ENCODE measurements at places on chromosomes 6 and 20.

DNA sequence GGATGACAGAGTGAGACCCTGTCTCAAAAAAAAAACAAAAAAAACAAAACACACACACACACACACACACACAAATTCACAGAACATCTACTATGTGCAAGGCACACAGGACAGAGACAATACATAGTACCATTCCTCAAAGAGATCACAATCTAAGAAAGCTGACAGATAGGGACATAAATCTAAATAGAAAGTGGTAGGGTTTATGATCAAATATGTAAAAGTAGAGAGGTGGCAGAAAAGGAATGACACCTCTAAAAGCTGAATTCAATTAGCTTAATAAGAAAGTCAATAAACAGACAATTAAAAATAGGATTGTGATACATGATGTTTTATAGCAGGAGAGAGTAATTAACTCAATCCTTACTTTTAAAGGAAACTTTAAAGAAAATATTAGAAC lies 41.5 kb downstream of the USP45 start:
- no peak for DNase-seq

DNA sequence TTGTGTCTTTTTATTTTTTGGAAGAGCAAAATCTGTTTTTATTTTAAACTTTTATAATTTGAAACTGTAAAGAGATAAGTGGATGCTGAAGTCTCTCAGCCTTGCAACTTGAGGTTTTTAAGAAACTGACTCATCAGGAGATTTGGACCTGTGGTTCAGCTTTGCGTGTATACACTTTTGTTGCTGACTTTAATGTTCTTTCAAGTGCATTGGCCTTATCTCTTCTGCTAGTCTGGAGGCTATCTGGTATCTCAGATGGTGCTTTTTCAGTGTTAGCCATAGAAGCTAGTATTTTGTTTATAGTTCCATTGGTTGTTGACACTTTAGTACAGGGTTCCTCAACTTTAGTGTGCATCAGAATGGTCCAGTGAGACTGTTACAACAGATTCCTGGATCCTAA lies 504.0 kb upstream of the SPTLC3 start:
- no peak for DNase-seq

GRCh38 chr6:112268019-112268418 lies 13.7 kb upstream of the LAMA4 start:
- no peak for DNase-seq

- no peak for DNase-seq
Observed at GRCh38 chr6:18076231-18076630, 46.2 kb downstream of the NHLRC1 start.

DNA sequence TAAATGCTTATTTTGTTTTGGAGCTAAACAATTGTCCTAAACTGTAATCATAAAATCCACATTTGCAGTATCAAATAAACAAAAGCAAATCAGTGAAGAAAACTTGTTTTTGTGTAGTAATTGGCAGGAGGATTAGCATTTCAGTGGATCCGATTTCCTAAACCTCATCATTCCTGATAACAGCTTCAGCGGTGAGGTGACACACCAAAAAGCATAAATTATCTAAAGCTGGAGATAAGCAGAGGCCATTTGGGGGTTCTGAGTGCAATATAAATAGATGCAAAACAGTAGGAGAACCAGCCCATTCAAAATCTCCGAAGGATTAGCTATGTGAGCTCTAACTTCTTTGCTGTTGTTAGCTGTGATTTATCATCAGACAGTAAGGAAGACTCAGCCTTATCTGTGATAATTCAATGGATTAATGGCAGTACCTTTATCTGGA lies 235.8 kb downstream of the EPHA7 start:
- no peak for DNase-seq

- DNase-seq, result no peak
Observed at GRCh38 chr6:32967151-32968091, 973 bp upstream of the BRD2 start.

- DNase-seq, result no peak
Observed at GRCh38 chr6:150251566-150252186, 108.8 kb downstream of the PPP1R14C start.
